SW480 (cell line): ENCODE measurements at places on chromosomes 7 and 10.

DNA sequence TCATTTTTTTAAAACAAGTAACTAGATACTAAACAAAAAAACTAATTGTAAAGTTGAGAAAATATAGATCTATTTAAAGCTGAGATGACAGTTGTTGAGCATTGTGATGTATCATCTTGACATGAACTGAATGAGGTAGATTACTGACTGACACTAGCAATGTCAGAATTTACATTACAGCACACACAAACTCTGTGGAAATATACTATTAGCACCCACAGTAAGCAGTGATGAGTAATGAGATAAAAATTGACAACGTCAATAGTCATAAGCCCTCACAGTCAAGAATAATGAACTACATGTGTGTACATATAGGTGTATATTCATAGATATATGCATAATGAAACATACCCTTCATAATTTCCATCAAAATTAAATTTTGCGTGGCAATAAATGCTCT is 368.4 kb downstream of the TFEC start:
- DNase-seq: no peak

- no peak for DNase-seq
Measured at GRCh38 chr10:6362879-6363278, 160.1 kb downstream of the PFKFB3 start.

- no peak for DNase-seq
Measured at GRCh38 chr7:157022681-157023588, 12.5 kb upstream of the MNX1 start.

DNA sequence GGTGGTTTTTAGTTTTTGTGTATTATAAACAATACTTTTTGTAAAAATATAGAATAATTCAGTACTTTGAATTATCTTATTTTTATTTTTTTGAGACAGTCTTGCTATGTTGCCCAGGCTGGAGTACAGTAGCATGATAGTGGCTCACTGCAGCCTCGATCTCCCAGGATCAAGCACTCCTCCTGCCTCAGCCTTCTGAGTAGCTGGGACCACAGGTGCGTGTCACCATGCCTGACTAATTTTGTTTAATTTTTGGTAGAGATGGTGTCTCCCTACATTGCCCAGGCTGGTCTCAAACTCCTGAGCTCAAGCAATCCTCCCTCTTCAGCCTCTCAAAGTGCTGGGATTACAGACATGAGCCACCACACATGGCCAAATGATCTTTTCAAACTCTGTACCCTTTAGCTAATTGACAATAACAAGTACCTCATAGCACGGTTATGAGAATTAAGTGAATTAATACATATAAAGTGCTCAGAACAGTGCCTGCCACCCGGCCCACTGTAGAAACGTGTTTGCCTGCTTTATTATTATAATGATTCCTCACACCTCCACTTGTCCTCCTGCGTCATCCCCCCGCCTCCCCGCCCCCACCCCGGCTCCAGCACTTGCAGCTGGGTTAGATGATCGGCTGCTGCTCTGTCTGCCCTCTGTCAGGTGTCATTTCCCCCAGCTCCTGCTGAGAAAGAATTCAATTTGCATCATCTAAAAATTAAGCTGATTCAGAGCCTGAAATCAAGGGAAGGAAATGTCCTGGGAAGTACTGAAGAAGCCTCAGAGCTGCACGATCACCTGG is 53.6 kb upstream of the NRF1 start:
- no peak for DNase-seq

GRCh38 chr7:32943252-32944030 is 13.8 kb upstream of the FKBP9 start:
- DNase-seq: no peak

GRCh38 chr10:113434950-113435349 is 117.9 kb upstream of the HABP2 start:
- DNase-seq: no peak

- DNase-seq: no peak
Measured at GRCh38 chr7:134365341-134366054, 48.8 kb upstream of the SLC35B4 start.

DNA sequence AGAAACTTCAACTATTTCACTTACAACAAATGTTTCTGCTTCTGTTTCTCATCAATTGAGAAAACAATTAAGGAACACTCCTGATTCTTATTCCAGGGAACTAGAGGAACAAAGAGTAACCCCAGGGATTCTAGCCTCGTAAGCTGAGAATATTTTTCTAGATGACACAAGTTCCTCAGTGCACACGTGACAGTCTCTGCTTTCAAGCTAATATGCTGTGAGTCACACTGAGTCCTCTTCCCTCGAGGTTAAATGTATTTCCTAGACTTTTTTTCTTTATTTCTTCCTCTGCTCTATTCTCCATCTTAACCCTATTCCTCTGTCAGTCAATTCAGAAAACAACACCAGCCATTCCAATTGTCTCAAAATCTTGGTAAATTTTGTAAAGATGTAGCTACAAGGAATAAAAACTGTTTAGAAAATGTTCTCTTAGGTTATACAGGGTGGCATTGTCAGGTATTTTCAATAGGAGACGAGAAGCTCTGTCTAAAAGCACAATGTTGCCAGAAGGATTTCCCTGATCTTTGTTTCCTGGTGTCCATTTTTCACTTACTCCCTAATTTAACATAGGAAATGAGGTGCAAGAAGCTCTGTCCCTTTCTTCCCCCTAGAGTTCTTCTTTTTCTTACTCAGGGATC is 5.8 kb upstream of the C1GALT1 start:
- peak; percentile 91 for DNase-seq

DNA sequence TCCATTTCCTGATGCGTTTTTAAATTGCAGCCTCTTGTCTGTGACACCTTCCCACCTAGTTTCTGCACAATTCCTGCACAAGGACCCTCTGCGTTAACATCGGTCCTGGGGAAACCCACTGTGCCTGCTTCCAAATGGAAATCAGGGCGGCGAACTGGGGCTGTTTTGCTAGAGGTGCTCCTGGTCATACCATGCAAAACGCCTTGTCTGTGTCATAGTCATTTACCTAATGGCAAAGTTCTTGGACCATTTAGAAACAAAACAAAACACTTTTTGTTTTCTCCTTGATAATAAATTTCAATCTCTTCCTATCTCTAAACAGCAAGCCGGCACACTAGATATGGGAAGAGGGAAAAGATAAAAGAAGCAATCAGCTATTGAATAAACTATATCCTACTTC is 206.9 kb upstream of the KLF14 start:
- DNase-seq: no peak

GRCh38 chr7:25672496-25672895 is 444.2 kb upstream of the NPVF start:
- DNase-seq: no peak

DNA sequence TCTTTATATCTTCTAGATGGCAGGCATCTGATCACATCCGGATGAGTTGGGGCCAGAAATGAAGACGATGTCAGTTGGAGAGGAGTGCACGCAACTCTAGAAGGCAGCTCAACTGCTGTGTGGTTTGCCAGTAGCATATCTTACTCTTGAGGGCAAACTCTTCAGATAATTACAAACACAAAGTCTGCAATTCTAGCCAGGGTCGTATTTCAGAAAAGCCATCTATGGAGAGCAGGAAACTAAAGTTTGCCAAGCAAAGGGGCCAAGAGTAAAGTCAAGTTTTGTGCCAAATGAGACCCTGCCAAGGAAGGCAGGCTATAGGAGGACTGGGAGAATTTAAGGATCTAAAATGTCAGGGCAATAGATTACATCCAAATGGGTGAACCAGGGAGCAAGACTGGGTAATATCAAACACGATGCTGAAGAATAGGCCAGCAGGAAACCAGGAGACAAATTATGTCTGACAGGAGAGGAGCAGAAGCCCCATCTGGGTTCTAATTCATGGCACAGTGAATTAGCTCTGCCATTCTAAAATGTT is 312.5 kb upstream of the SEMA3C start:
- no peak for DNase-seq

DNA sequence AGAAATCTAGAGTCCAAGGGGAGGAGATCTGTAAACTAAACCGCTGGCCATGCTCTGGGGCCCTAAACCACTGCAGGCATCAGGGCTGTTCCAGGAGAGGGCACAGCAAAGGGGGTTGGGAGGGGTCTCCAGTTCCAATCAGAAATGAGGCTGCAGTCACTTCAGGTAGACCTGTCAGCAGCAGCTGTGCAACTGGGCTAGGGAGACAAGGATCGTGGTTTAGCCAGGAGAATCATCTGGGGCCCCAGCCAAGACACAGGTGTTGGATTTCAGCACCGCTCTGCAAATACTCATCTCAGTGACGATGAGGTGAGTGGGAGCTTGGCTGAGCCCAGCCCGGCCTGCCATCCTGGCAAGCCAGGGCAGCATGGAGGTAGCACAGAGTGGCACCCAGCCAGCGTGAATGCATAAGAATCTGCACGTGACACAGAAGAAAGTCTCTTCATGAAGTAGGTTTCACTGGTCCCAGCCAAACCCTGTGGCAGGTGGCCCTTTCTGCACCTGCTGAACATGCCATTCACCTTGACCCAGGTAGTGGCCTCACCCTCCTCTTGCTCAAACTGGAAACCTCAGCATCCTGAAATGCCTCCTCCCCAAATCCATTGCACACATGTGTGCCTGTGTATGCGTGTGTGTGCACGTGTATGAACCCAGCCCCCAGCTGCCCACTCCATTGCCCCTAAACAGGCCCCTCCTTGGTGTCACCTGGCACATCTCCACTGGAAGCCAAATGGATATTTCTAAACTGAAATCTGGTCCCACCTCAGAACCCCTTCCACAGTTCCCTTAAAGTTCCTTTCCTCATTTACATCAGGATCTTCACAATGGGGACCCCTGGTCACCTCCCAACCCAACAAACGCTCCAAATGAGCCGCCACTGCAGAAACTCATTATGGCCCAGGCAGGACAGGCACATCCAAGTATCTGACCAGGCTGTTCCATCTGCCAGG is 9.6 kb downstream of the GPRIN2 start:
- no peak for DNase-seq

GRCh38 chr7:99235925-99236324 is 28.0 kb upstream of the KPNA7 start:
- no peak for DNase-seq

DNA sequence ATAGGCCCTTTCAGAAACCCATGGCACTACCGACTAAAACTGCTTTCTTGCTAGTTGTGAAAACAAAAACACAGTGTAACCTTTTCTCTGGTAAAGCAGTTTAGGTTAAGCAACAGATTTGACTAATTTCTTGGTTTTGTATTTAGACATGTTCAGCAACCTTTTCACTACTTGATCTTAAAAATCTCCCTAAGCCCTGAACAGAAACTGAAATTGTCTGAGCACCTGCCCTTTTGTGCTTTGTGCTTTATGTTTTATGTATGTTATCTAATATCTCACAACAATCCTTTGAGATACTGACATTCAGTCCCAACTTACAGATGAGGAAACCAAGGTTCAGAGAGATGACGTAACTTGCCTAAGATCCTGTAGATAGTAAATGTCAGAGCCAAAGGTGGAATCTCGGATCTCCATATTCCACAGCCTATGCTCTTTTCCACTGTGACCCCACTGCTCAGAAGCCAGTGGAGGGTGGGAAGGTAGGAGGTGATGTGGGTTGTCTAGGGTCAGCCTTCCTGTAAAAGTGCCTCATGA is 146.6 kb downstream of the LCOR start:
- DNase-seq: no peak

- DNase-seq: no peak
Measured at GRCh38 chr7:128915271-128915819, 4.8 kb upstream of the KCP start.
